ENCODE measurements at places on chromosomes 5 and 9.

GRCh38 chr9:101524371-101524770 lies 9.3 kb upstream of the RNF20 start:
- DNase-seq = no peak

DNA sequence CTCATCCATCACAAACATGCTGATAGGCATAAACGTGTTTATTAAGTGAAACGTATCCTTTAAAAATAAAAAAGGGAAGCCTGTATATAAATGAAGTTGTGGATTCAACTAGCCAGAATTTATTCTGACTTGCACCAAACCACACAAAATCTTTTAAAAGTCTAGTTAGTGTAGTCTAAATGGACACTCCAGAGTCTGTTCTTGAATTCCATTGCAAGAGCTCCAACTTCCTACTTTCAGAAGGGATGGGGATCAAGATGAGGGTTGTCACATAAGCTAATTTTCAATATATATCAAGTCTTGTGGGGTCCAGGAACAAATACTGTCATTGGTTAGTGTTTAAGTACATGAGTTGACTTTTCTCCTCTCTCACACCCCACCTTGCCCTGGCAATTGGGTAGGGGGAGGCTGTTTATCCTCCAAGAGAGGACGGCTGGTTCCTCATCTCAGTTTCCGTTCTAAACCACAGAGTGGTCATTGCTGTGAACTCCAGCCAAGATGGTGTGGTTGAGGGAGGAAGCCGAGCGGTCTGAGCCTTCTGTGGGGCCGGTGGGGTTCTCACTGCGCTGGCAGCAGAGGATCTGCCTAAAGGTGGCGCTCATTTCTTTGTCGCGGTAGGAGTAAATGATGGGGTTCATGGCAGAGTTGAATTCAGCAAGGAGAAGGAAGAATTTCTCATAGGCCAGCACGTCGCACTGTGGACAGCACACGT lies 163.2 kb downstream of the LPAR1 start:
- DNase-seq = no peak

DNA sequence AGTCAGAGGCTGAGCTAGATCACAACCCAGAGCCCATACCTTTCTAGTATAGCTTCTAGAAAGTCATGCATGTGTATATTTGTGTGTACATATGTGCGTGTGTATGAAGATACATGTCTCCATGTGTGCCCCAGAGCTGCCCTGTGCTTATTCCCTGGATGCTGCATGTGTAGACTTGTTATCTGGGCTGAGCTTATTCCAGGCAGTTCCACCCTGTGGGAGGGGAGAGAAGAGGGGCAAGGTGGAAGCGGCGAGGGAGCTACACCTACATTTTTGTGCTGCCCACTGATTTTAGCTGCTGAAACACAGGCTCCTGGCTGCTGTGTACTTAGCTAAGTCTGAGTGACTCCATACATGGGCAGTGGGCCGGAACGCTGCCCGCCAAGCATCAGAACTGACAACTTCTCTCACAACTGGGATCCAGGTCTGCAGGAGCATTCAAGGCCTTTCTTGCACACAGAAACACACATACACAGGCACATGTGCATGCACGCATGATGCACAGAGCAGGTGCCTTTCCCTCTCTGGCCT lies 38.0 kb upstream of the XPA start:
- no peak for DNase-seq

GRCh38 chr5:111153945-111154344 lies 61.8 kb downstream of the WDR36 start:
- DNase-seq = no peak

DNA sequence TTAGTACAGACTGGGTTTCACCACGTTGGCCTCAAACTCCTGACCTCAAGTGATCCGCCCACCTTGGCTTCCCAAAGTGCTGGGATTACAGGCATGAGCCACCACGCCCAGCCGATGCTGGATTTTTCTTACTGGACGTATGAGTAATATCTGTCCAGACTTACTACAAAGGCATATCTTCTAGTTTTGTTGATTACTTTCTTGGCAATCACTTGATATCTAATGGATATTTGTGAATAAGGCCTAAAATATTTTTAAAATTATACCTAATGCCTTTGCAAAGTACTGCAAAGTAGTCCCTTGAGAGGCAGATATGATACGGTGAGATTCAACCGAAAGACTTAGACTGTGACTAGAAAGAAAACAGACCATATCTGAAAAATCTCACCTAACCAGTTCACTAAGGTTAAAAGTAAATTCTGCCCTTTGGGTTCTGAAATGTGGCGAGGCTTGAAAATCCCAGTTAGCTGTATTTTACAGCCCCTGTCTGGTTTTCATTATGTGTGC lies 152.1 kb downstream of the GNAQ start:
- DNase-seq = no peak

DNA sequence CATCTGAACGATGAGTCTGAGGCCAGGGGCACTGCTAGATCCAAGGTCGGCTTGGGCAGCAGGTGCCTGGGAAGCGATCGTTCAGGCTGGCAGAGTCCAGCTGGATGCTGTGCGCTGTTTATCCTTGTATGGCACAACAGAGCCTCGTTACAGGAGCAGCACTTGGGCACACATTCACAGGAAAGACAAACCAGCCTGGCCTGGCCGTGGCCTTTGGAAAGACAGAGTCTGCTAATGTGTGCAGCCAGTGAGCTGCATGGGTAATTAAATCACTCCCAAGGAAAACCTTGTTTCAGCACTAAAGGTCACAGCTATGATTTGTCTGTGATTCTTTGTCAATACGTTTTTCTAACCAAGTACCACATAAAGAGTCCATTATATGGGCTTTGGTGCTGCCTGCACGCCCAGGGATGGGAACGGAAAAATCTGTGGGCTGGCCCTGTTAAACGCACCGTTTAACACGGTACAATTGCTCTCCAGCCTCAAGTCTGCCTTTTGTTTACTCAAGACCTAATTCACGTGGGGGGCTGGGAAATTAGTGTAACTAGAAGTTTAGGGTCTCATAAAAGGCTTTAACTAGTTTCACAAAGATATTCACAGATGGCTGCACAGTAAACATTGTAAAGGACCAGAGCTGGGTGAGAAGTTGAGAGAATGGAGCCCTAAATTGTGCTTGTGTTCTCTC lies 509.3 kb downstream of the KDM4C start:
- DNase-seq = no peak

DNA sequence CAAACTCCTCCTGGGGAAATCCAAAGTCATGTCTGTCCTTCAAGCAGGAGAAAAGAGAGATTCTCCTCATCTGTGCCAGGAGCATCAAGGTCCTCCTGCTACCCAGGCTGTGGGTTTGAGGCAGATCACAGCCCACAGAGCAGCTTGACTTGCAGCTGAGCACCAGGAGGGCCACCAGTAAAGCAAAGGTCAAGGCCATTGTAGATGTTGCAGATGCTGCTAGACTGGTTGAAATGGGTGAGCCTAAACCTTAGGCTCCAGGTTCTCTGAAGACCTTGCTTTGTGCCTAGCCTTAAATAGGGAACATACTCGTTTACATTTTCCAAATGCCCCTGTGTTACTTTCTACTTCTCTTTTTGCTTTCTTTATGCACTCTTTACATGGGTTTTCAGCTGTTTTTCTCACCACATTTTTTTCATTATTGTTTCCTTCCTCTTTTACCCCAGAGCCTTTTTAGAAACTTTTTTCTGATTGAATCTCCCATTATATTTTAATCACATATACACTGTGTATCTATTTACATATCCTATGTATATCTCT lies at the start of gene IFNA2:
Gene IFNA2, minus strand, starts transcription at position 268 of the 540 bp plus-strand sequence. Its CDS starts 69 bp downstream, at position 199.
- DNase-seq = no peak

DNA sequence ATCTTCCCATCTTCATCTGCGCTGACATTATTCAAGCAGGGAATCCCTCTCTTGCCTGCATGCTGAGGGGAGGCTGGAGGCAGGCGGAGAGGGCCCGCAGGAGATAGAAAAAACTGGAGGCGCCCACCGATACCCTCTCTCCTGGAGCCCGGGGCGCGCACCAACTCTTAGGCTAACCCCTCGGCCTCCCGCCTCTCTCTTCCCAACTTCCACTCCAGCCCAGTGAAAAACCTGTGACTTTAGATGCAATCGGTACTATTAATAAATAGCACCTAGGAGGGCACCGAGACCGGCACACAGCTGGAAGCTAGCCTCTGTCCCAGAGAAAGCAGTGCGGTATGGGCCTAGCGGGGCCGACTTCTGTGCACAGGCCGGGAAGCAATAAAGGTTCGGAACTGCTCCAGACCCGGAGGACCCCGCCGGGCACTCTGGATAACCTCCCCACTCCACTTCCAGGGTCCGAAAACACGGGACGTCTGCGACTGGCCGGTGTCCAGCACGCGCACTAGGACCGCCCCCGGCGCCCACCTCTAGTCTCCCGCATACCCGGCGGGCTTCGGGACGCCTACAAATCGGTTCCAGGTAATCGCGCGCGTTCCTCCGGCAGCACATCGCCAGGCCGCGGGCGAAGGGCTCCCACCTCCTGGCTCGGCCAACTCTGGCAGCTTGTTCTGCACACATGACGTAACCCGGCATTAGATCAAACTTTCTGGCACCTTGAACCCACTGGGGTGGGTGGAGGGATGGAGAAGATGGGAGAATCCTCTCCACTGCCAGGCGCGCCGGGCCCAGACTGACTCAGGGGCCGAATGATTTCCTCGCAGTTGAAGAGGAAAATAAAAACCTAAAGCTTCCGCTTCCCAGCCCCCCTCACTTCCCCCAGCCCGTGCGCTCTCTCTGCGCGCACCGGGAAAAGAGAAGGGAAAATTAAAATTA lies 1.4 kb downstream of the EFNA5 start:
- DNase-seq = no peak

Data from effector CD4-positive, alpha-beta T cell (primary cell).